Caco-2 (cell line): ENCODE measurements at places on chromosomes 11 and 22. TPM values are rescaled to one million over a fixed set of nuclear protein-coding genes. Genes with fewer than 3 reads are reported as not detected.
A peak's percentile ranks its signal among the peaks of the same experiment; 100 is the strongest.

- H3K36me3 ChIP-seq = no peaks in the 10 kb centered on the region
- DNase-seq = no peak
- no peaks in the 10 kb centered on the region for H3K4me1 ChIP-seq
- H3K4me3 ChIP-seq = no peak overlapping the region
- H3K27me3 ChIP-seq = no peaks in the 10 kb centered on the region
- no peak overlapping the region for H3K27ac ChIP-seq
Observed at GRCh38 chr11:75845324-75845723, 30.3 kb downstream of the UVRAG start.

Gene BIK
- total RNA-seq = 13.3 and 17.6 TPM in 2 replicates

Gene TBX10
- total RNA-seq = not detected in 2 replicates

GRCh38 chr22:44884968-44885805 lies 124.6 kb downstream of the PHF21B start:
- no peak overlapping the region for H3K27ac ChIP-seq
- no peak overlapping the region for H3K4me3 ChIP-seq
- H3K36me3 ChIP-seq = no peaks in the 10 kb centered on the region
- H3K4me1 ChIP-seq = no peaks in the 10 kb centered on the region
- peak; percentile 37 for DNase-seq

Gene DDTL
- 4.1 and 6.2 TPM in 2 replicates for total RNA-seq

Gene MB
- total RNA-seq = 0.28 and 0.77 TPM in 2 replicates

DNA sequence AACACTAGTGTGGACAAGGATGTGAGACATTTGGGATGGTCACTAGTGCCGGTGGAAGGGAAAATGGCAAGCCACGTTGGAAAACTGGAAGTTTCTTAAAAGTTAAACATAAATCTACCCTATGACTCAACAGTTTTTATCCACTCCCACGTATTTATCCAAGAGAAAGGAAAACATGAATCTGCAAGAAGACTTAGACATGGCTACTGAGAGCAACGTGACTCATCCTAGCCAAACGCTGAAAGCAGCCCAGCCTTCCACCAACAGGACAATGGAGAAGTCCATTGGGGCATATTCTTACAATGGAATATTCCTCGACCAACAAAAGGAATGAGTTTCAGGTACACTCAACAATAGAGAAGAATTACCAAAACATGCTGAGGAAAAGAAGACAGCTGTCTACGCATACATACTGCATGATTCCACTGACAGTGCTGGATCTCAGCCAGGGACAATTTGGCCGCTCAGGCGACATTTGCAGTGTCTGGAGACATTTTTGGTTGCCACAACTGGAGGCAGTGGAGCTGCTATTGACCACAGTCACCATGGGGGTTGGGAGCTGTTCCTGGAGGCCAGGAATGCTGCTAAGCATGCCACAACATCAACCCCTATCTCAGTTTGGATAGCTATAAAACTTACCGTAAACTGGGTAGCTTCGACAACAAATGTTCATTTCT lies 21.2 kb downstream of the SYT13 start:
- no peak overlapping the region for H3K27ac ChIP-seq
- H3K36me3 ChIP-seq = no peaks in the 10 kb centered on the region
- no peak for DNase-seq
- H3K27me3 ChIP-seq = no peaks in the 10 kb centered on the region
- no peak overlapping the region for H3K4me3 ChIP-seq
- peaks cover 12% of the 10 kb centered on the region for H3K4me1 ChIP-seq

DNA sequence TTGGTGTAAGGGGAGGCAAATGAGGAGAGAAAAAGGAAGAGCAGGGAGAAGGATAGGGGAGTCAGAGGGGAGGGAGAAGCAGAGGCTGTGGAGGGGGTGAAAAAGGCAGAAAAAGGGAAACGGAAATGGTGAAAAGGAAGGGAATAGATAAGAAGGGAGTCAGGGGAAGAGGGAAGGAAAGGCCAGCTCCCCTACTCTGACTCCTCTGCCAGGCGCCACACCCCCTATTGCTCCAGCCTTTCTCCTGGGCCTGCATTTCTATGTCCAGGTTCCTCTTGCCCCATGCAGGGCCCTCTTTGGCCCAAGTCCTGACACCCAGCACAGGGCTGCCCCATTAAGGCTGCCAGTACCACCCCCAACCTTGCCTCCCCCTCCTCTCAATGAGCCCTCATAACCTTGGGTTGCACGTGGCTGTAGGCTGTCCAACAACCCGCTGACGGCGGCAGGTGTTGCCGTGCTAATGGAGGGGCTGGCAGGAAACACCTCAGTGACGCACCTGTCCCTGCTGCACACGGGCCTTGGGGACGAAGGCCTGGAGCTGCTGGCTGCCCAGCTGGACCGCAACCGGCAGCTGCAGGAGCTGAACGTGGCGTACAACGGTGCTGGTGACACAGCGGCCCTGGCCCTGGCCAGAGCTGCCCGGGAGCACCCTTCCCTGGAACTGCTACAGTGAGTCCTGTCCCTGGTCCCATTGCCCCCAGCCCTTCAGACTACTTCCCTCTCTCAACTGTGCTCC lies 3.4 kb upstream of the NHERF4 start:
- H3K4me3 ChIP-seq = no peak overlapping the region
- H3K27ac ChIP-seq = no peak overlapping the region
- peaks cover 17% of the 10 kb centered on the region for H3K4me1 ChIP-seq

Gene OR56A1
- total RNA-seq = not detected in 2 replicates

DNA sequence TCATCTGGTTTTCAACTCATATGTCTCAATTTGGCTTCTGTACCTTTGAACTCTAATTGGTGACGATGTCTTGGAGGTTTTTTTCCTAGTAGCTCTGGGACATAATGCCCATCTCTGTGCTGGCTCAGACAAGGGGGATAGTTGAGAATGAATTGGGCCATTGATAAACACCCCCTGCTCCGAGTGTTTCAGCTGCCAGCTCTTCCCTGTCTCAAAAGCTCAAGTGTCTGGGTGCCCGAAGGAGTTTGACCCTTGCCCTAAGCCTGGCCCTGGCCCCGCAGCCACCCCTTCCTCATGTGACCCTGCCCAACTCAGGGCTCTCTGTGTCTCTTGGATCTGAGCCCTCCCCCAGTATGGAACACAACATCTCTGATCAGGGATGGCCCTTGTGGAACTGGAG lies 3.0 kb downstream of the INSC start:
- no peaks in the 10 kb centered on the region for H3K4me1 ChIP-seq
- DNase-seq = no peak
- H3K27ac ChIP-seq = no peak overlapping the region
- H3K27me3 ChIP-seq = no peaks in the 10 kb centered on the region
- no peaks in the 10 kb centered on the region for H3K36me3 ChIP-seq
- no peak overlapping the region for H3K4me3 ChIP-seq

GRCh38 chr11:107928046-107928766 lies at the start of gene RAB39A:
TSS of gene RAB39A (plus strand) at chr11:107928448. CDS start at chr11:107928569, 121 bp downstream.
- H3K4me1 ChIP-seq = peaks cover 4% of the 10 kb centered on the region; the same call in 1 of the 2 replicates
- H3K27me3 ChIP-seq = no peaks in the 10 kb centered on the region; the same call in none of the 2 replicates
- H3K36me3 ChIP-seq = no peaks in the 10 kb centered on the region
- H3K4me3 ChIP-seq = peak within 1 kb of the TSS; percentile 23
- peak; percentile 99 for DNase-seq
- no peak within 1 kb of the TSS for H3K27ac ChIP-seq

- DNase-seq = no peak
- no peaks in the 10 kb centered on the region for H3K4me1 ChIP-seq
- H3K27ac ChIP-seq = no peak overlapping the region
- no peaks in the 10 kb centered on the region for H3K27me3 ChIP-seq
Observed at GRCh38 chr11:45937916-45938315, 15.5 kb downstream of the LARGE2 start.

Gene SLC29A2
- 30.3 and 32.0 TPM in 2 replicates for total RNA-seq

Gene SHANK2
- total RNA-seq = 175 and 177 TPM in 2 replicates

GRCh38 chr11:126874276-126874675 lies 126.3 kb downstream of the KIRREL3 start:
- no peaks in the 10 kb centered on the region for H3K27me3 ChIP-seq
- DNase-seq = no peak
- H3K4me1 ChIP-seq = no peaks in the 10 kb centered on the region
- H3K4me3 ChIP-seq = no peak overlapping the region
- H3K36me3 ChIP-seq = no peaks in the 10 kb centered on the region

DNA sequence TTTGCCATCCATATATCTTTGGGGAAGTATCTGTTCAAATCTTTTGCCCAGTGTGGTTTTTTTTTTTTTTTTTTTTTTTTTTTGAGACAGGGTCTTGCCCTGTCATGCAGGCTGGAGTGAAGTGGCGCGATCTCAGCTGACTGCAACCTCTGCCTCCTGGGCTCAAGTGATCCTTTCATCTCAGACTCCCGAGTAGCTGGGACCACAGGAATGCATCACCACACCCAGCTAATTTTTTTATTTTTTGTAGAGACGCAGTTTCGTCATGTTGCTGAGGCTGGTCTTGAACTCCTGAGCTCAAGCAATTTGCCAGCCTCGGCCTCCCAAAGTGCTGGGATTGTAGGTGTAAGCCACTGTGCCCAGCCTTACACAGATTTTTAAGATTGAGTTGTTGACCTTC lies 4.8 kb upstream of the FAM118A start:
- H3K4me3 ChIP-seq = no peak overlapping the region
- peaks cover 41% of the 10 kb centered on the region for H3K4me1 ChIP-seq
- no peak for DNase-seq
- peak overlapping the region; percentile 80 for H3K27ac ChIP-seq
- H3K36me3 ChIP-seq = no peaks in the 10 kb centered on the region

GRCh38 chr22:49589811-49590210 lies 237.9 kb downstream of the BRD1 start:
- H3K27me3 ChIP-seq = no peaks in the 10 kb centered on the region; the same call in 1 of the 2 replicates
- no peaks in the 10 kb centered on the region for H3K36me3 ChIP-seq
- no peaks in the 10 kb centered on the region for H3K4me1 ChIP-seq
- no peak overlapping the region for H3K4me3 ChIP-seq
- H3K27ac ChIP-seq = no peak overlapping the region

DNA sequence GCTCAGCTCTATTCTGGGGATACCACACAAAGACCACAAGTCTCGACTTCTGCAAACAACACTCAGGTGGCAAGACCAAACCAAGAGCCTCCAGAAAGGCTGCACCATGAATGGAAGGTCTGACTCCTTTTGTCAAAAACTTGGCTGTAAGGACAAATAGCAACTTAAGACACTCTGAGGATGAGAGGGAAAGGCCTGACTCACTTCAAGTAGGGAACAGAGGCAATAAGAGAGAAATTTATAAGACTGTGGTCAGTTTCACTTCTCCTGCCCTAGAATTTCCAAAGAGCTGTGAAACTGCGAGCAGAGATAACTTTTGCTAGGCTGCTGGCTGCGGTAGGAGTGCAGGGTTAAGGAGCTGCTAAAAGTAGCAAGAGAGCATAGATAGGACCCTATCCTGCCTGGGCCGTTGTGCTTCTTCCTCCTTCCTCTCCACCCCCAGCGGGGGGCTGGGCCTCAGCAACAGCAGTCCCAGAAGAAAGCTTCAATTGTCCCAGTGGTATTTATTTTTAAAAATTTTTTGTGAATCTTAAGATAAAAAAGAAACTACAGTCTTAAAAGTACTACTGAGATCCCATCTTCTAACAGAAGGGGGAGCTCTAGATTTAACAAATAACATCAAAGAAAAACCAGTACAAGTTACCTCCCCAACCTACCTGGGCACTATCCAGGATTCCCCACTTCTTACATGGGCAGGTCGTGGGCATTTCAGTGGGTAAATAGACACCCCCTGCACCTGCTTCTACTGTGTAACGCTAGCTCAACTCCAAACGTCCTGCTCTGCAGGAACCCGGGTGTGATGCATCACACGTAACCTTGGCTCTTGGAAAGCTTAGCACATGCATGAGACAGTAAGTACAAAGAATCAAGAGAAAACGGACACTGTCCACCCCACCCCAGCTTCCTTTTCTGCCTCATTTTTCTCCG lies 66.4 kb downstream of the SGSM3 start:
- H3K27me3 ChIP-seq = no peaks in the 10 kb centered on the region
- no peak overlapping the region for H3K4me3 ChIP-seq
- no peaks in the 10 kb centered on the region; the same call in 1 of the 2 replicates for H3K36me3 ChIP-seq
- peak; percentile 40 for DNase-seq
